ENCODE measurements at places on chromosomes 6 and 20. TPM values are rescaled to one million over a fixed set of nuclear protein-coding genes. Genes with fewer than 3 reads are reported as not detected.

The ZSCAN31 gene
- total RNA-seq, result 1.0 TPM

The SASH1 gene
- total RNA-seq, result 0.47 TPM

The KIFC1 gene
- 187 TPM for total RNA-seq

The F13A1 gene
- not detected for total RNA-seq

The VIP gene
- not detected for total RNA-seq

The OTOR gene
- not detected for total RNA-seq

The SLC22A2 gene
- total RNA-seq, result not detected

The BFSP1 gene
- total RNA-seq, result 3.2 TPM

The FAM83C gene
- not detected for total RNA-seq

The PRL gene
- total RNA-seq, result not detected

The FAM162B gene
- total RNA-seq, result not detected

The ARID1B gene
- 81.5 TPM for total RNA-seq

The CNBD2 gene
- 7.8 TPM for total RNA-seq
